ENCODE measurements at places on chromosomes 2 and 18. TPM values are rescaled to one million over a fixed set of nuclear protein-coding genes. Genes with fewer than 3 reads are reported as not detected.

The MREG gene
- 0.89 TPM for total RNA-seq

The MARCHF7 gene
- 99.3 TPM for total RNA-seq

The SAG gene
- total RNA-seq, result not detected

The STK17B gene
- 31.0 TPM for total RNA-seq

All from GM23248 (cell line).